ENCODE measurements at places on chromosomes 1 and 21. TPM values are rescaled to one million over a fixed set of nuclear protein-coding genes. Genes with fewer than 3 reads are reported as not detected.

- no peak for DNase-seq
Measured at GRCh38 chr1:29829448-29830344, 593.4 kb downstream of the PTPRU start.

DNA sequence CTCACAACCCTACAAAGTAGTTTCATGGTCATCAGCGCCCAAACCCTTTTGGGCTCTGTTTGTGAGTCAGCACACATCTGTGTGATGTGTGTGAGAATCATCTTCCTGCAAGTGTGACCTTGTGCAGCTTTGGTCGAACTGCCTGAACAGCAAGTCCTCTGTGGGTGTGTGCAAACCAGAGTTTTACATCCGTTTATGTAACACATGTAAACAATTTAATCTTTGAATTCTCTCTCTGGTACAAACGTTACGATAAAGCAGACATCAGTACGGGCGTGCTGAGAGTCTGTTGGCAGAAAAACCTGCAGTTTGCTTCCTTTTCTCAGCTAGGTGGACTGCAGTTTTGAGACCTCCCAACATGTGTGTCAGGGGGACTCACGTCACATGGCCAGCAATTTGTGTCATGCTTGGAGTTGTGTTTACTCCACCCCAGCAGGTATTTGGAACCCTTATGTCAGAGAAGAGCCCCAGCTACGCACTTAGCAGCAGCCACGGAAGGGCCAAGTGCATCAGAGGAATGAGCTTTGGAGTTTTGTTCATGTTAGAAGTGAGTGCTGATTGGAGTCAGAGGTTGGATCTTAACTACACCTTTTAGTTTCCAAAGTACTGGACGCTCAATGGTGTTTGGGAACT lies 230.8 kb downstream of the PAPPA2 start:
- no peak for DNase-seq

- DNase-seq: no peak
Measured at GRCh38 chr1:95852483-95853070, 618.6 kb downstream of the RWDD3 start.

DNA sequence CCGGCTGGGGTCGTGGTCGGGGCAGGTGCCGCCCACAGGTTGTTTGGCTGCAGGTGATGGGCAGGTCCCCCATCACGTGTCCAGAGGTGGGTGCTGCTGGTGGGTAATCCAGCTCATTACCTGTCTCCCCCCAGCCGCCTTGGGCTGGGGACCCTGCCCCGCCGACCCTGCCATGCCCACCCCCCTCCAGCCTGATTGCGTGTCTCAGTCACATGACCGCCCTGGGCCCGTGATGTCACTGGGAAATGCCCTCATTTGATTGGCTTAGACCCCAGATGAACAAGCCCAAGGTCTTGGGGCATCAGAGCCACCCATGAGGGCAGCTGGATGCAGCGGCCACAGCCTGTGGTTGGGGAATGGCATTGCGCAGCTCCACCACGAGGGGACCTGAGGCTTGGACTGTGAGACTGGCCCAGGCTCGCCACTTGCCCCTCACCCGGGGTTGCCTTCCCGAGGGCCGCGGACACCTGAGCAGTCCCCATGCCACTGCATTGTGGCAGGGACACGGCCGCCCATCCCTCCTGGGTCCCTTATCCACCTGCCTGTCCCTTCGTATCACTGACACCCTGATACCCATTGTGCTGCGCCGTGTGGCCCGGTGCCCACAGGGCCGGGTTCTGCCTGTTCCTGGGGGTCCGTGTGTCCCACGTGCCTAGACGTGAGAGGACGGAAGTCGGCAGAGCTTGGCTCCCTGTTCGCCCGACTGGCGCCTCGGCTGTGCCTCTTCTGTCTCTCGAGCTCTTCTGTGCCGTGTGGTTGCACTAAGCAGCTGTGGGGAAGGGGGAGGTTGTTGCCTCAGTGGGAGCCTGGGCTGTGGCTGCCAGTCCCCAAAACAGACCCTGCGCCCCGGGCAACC lies 68.0 kb downstream of the FAAP20 start:
- DNase-seq: no peak

DNA sequence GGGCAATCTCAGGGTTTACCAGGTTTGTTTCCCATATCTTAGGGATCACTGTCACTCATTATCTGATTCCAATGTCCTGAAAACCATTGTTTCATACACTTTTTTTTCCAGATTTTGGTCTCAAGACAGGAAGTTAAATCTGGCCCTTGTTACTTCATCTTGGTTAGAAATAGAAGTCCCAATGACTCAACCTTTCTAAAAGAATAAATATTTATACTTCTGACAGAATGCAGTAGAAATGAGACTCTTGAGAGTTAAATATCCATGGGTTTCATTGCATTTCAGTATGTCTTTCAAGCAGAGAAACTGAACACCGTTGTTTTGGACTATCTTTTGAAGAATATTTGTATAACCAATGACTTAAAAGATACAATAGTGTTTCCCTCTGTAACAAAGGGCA lies 19.8 kb upstream of the VCAM1 start:
- DNase-seq: no peak

- no peak for DNase-seq
Measured at GRCh38 chr1:218068241-218068640, 216.9 kb upstream of the RRP15 start.

DNA sequence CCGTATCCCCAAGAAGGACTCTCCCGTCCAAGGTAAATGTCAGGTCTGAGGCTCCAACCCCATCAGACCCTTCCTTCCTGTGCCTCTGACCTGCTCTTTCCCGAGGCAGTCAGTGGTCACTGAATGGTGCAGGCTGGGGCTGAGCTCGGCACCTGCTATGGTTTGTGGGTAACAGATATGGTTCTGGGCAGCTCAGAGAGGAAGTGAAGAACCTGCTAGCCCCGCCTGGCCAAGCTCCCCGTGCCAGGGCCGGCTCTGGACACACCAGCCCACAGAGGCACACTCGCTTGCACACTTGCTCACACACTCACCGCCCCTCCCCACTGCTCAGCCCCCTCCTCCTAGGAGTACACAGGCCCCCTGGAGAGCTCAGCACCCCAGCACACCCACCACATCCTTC lies 16.4 kb downstream of the NCMAP start:
- no peak for DNase-seq

DNA sequence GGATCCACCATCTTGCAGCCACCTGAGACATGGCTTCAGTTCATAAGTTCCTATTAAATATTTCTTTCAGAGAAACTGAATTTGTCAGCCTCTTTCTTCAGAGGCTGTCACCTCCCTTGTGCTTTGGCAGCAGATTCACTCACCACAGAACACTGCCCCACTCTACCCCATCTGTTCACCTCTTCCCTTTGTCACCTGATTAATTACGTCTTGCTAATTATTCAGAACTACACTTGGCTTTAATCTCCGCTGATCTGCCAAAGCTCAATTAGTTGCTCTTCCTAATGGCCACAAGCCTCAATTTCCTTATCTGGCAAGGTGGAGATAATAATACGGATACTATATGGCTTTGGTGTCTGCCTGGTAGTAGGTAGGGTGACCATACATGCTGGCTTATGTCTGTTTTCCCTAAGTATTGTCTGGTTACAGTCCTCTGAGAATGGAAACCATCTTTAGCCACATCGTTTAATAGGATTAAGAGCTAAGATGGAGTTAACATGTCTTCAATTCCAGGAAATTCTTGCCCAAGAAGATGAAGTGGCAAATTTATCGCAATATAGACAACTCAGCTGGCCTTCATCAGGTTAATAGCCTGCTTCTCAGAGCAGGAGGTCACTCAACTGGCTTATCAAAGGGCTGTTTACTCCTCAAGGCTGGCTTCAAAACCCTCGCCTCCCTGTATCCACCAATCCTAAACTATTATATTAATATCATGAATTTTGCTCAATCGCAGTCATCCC lies 58.2 kb upstream of the ADAR start:
- no peak for DNase-seq

- no peak for DNase-seq
Measured at GRCh38 chr1:8473121-8473875, 155.4 kb downstream of the SLC45A1 start.

GRCh38 chr1:17833661-17834501 lies 78.7 kb downstream of the ACTL8 start:
- no peak for DNase-seq

DNA sequence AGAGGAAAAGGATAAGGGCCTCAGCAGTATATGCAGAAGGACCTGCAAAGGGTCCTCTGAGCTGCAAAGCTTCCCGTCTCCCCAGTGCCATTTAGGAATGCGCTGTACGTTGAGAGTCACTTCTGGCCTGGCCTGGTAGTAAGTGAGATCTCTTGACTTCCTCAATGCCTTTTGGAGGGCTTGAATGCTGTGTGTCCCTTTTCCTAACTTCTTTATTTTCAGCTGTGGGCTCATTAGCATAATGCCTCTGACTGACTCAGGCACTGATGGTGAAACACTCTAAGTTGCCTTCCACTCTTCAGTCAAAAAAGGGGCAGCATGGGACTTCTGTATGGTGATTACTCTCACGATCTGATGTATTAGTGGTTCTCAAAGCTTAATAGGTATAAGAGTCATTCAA lies 49.9 kb downstream of the XCL1 start:
- no peak for DNase-seq

- DNase-seq: no peak
Measured at GRCh38 chr1:152999818-153000217, 1.7 kb upstream of the SPRR3 start.

GRCh38 chr1:168408884-168409283 lies 128.2 kb downstream of the TBX19 start:
- DNase-seq: no peak

- DNase-seq: no peak
Measured at GRCh38 chr1:67676946-67677345, 8.1 kb upstream of the GADD45A start.

- no peak for DNase-seq
Measured at GRCh38 chr1:204426035-204426436, 14.4 kb upstream of the PPP1R15B start.

DNA sequence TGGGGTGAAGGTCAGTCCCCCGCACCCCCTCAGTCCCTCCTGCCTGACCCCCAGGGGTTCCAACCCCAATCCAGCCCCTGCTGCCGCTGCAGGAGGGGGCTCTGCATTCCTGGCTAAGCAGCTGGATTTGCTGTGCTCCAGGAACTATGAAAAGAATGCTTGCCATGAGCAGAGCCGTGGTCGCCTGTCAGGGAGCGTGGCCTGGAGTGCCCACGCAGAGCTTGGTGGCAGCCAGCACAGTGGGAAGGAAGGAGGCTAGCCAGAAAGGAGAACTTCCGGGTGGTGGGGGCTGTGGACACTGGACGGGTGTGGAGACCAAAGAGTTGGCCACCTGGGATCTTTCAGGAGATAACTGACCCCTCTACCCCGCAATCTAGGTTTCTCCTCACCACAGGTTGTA lies 5.6 kb downstream of the COL8A2 start:
- no peak for DNase-seq

KLF17 gene
- not detected for total RNA-seq

TMCC2 gene
- total RNA-seq: 1.4 TPM

ENTREP3 gene
- 14.8 TPM for total RNA-seq

CHRNB2 gene
- not detected for total RNA-seq

DSTYK gene
- 9.6 TPM for total RNA-seq

LELP1 gene
- not detected for total RNA-seq

F13B gene
- total RNA-seq: not detected

OR2G6 gene
- total RNA-seq: 1.00 TPM

SIM2 gene
- total RNA-seq: not detected

C1QC gene
- total RNA-seq: not detected
